ENCODE measurements at places on chromosomes 7 and 10. TPM values are rescaled to one million over a fixed set of nuclear protein-coding genes. Genes with fewer than 3 reads are reported as not detected.

Gene CYP3A7
- total RNA-seq, result 2,448 TPM

DNA sequence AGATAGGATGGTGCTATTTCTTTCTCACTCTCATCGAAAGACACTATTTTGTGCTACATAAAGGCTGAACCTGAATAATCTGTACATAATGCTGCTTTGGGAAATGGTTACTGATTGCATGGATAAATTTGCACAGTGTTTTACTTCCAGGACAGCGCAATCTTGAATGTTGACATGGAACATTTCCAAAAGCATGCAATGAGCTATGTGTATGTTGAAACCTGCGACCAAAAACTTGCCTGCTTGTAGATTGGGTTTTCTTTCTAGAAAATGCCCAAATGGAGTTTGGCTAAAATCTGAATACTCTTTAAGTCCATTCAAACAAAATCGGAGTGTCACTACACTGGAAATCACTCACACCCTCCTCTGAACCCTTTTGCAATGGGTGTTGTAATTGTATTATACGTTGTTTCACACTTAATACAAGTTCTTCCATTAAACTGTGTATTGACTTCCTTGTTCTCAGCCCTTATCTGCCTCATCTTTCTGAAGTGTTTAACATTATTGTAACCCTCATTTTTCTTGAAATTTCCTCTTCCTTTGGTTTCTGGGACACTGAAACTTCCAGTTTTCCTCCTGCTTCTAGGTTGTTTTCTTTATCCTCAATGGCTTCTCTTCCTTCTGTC lies 73.7 kb upstream of the CAPZA2 start:
- peaks cover 34% of the 10 kb centered on the region for H3K4me1 ChIP-seq
- H3K4me3 ChIP-seq, result no peak overlapping the region
- H3K36me3 ChIP-seq, result no peaks in the 10 kb centered on the region
- no peaks in the 10 kb centered on the region for H3K27me3 ChIP-seq

Gene GBX1
- not detected for total RNA-seq

Gene PNLIPRP2
- total RNA-seq, result not detected

Gene ACTL6B
- not detected for total RNA-seq

- no peaks in the 10 kb centered on the region for H3K36me3 ChIP-seq
- H3K27me3 ChIP-seq, result no peaks in the 10 kb centered on the region
- no peak for DNase-seq
- no peak overlapping the region for H3K4me3 ChIP-seq
- no peaks in the 10 kb centered on the region for H3K4me1 ChIP-seq
- no peak overlapping the region for H3K27ac ChIP-seq
These were observed 401.7 kb upstream of the VWC2 start for GRCh38 chr7:49371771-49372170.

All from liver (tissue), 10 donors.